ENCODE measurements at places on chromosomes 4 and X.

DNA sequence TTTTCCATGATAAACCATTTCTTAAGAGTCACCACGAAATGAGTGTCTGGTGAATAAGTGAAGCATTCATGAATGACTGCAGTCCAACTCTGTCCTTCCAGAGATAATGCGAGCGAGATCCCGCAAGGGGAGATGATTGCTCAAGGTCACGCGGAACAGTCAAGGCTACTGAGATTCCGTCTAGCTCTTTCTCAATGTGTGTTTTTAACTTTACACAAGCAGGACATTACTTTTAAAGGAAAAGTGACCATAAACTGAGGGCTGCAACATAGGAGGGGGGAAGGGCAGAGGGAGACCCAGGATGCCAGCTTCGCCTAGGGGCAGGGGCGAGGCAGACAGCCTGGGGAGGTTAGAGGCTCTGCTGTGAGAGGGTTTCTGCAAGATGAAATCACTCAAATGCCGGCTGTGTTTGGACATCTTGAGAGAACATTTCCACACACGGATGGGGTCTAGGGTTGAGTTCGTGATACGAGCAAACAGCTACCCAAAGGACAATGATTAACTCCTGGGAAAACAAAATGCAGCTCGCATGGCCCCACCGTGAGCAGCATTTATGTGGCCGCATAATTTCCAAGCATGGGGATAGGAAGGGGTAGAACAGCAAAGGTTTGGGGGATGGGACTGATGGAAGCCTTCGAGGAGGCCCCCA lies 23.8 kb upstream of the CCNQ start:
- DNase-seq, result no peak

- no peak for DNase-seq
Measured at GRCh38 chr4:153570228-153570973, 104.2 kb downstream of the TMEM131L start.

GRCh38 chrX:110050901-110051300 lies 48.0 kb downstream of the TMEM164 start:
- DNase-seq, result no peak

GRCh38 chr4:30718021-30718542 lies 2.1 kb upstream of the PCDH7 start:
- DNase-seq, result peak; percentile 37

DNA sequence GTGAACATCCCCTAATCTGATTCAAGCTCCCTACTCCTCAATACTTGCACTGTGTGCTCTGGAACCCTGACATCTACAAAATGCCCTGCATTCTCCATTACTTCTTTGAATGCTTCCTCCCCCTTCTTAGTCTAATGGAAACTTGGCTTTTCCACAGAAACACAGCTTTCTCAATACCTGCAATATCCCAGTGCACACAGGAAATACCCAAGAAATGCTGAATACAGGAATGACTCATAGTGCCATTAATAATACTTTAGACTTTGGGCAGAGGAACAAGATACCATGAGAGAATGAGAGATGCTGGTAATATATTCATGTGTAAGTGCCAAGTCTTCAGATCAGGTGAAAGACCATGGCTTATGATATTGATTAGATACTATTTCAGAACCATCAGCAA lies 5.6 kb downstream of the QRFPR start:
- no peak for DNase-seq

DNA sequence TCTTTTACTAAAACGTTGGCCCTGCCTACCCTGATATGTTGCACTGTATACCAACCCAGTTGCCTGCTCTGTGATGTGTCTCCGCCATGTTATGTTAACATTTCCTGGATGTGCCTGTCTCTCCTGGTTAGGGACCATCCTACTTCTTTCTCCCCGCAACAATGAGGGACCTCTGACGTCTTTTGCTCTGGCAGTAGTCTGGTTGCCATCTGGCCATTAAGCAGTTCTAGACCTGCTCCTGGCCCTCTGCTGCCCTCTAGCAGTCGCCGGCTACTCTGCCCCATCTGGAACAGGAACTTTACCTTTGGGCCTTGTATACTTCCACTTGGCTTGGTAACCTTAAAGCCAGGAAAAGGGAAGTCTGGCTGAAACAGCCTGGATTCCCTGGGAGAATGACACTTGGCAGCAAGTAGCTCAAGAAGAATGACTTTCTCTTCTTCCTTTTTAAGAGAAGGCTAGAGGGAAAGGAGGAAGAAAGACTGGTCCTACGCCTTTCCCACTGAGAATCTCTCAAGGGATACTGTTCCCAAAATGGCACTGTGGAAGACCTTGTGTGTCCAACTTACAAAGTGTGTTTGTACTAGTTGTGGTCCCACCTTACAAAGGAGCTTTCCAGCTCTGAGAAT lies 63.5 kb downstream of the GPC3 start:
- DNase-seq, result no peak

- DNase-seq, result no peak
Measured at GRCh38 chr4:182015893-182016292, 227.3 kb upstream of the TENM3 start.

DNA sequence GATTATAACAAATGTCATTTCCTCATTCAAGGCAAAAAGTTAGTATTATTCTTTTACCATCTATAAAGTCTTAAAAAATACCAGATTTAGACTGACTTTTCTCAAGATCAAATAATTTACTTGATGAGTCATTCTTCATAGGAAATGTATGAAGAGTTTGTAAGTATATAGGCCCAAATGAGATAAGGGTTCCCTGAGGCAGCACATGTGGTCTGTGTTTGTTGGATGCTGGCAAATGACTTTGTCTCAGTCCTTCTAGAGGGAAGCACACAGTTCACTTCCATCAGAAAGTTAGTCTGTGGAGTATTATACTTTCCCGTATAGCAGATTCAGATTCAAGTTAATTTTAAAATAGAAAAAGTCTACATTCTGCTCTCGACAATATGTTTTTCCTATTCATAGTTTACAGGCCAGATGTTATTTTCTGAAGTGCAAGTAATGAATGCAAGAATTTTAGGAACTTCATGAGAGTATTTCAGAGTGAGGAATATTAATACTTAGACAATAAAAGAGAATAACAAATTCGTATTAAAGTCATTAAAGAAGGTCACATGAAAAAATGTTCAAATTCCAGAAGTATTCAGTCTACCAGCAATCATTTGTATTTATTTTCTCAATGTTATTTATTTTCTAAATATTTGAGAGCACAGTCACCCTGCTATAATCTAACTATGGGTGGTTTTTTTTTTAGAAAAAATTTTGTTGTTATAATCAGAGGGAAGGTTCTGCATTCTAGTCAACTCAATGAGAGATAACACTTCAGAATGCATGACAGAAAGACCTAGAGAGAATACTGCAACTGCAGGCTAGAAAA lies 601.8 kb upstream of the ZFP42 start:
- DNase-seq, result no peak

DNA sequence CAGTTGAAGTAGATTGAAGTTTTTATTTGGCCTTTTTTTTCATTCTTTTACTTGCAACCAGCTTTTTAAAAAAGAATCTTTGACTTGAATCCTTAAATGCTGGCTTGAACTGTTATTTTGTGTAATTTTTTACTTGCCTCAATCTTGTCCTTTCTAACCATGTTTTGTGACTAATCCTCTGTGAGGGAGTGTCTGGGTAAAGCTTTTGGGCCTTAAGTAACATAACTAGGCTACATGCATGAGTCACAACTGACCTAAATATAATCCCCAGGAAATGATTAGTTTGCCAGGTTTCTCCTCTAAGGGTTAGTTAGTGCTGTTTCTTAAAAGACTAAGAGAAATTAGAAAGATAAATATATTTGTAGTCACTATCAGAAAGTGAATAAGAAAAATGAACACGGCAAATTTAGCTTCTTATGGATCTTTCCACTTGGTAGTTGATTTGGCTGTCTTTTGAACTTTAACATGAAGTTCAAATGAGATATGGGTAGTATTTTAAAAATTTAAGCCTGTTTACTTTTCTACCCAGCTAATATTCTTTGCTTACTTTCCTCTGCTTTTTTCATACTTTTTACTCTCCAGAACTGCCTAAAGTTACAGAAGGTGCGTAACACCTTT lies 13.0 kb downstream of the EXOC1 start:
- no peak for DNase-seq

DNA sequence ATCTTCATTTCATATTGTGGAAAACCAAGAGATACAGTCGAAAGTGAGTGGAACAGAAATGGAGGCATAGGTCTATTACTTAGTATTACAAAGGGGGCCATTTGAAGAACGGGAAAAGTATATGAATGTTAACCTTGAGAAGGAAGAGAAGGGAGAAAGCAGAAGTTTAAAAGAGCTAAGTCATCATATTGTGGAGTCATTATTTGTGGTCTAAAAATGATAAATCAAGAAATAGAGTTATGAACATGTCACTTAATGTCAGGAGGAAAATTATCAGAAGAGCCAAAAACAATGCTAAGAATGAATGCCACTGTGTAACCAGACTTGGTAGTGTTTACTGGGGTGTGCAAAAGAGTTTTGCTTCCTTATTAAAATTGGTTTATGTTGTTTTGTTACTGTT lies 589.5 kb upstream of the LCORL start:
- no peak for DNase-seq

DNA sequence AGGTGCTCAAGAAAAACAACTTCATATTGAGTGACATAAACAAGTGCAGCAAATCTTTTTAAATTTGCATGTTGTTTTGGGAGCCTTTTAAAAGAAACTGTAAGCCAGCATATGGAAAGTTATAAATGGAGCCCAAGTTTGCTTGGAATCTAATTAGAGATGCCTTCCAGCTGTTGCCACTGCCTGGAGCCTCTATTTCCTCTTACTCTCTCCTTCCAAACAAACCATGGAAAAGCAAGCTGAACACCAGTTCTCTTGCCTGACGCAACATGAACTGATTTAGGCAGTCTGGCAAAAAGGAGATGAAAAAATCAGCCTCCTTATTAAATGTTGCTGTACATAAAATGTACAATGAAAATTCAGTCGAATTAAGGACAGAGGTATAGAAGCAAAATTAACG lies 21.5 kb downstream of the ARSJ start:
- DNase-seq, result no peak
